ENCODE measurements at places on chromosomes 6 and 20.
A peak's percentile ranks its signal among the peaks of the same experiment; 100 is the strongest.

DNA sequence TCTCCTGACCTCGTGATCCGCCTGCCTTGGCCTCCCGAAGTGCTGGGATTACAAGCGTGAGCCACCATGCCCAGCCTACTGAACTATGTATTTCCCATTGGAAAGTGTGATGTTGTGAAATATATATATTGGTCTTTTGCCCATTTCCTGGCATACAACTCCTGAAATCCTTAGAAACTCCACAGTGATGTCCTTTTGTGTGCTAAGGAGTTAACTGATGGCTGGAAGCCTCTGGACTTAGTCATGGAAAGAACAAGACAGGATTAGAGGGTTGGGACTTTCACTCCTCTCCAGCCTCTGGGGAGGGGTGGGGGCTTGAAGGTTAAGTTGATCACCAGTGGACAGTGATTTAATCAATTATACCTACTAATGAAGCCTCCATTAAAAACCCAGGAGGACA, 7.1 kb downstream of the PANK2 start:
- DNase-seq: peak; percentile 36

- DNase-seq: peak; percentile 31
Observed at GRCh38 chr20:11716239-11716944, 201.3 kb upstream of the BTBD3 start.

GRCh38 chr6:6771224-6771945, 182.9 kb downstream of the LY86 start:
- no peak for DNase-seq

GRCh38 chr6:159056899-159057298, 12.1 kb upstream of the TAGAP start:
- no peak for DNase-seq

GRCh38 chr6:157586476-157587126, 205.6 kb downstream of the ZDHHC14 start:
- DNase-seq: no peak

GRCh38 chr20:62825986-62826645, 9.3 kb downstream of the COL9A3 start:
- no peak for DNase-seq

DNA sequence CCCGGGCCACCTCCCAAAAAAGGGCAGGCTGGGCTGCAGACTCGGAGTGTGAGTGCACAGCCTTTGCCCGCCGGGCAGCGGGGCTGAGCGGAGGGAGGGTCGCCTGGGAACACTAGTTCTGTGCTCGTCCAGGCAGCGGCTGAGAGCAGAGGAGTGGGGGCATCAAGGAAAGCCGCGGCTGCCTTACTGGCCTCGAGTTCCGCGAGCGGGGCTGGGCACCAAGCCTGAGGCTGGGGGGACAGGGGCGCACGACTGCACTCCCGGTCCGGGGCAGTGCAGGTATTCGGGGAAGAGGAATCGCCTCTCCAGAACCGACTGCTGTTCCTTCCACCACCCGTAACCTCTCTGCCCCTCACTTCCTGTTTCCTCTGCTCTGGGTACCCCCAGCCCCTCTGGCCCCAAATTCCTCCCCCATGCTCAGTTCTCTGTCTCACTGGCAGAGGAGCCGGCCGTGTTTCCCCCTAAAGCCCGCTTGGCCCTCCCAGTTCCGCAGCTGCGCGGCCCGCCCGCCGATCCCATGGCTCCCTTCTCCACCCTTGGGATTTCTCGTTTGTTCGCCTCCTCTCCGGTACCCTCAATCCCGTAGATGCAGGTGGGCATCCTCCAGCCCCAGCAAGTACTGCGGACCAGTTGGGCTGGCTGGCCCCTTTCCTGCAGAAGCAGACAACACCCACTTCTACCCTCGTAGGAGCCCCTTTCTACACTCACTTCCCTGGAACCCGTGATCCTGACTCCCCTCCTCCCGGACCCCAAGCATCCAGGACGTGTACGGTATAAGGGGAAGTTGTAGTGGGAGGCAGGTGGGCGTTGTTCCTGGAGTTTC, 5.1 kb downstream of the RING1 start:
- peak; percentile 16 for DNase-seq

DNA sequence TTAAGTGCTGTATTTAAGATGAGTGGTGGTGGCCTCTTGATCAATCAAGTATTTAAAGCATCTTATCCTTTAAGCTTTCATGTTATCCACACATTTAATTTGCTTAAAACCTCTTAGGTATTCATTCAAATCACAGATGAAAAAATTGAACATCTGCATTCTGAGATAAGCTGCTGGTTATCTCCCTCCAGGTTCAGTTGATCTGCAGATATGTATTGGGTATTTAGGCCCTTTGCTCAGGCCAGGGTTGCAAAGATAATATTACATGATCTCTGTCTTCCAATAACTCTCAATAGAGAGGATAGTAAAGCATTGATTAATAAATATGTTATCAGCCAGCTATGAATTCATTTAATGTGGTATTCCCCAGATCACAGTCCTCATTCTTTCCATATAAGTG, 45.9 kb downstream of the RPS12 start:
- no peak for DNase-seq

DNA sequence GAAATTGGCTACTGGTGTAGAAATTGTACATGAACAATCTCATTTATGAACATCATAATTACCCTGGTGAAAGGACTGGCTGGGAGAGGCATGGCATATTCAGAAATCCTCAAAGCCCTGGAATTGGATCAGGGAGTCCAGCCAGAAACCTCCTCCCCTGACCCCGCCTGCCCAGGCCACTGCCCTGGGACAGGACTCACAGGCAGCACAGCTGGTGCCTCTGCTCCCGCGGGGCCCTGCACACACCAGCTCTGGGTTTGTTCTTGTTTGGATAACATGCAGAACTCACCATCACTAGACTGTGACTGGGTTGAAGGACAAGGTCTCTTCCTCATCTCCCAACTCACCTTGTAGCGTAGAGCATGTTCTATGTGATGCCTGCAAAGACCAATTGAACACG, 56.2 kb downstream of the AGPAT4 start:
- DNase-seq: no peak

DNA sequence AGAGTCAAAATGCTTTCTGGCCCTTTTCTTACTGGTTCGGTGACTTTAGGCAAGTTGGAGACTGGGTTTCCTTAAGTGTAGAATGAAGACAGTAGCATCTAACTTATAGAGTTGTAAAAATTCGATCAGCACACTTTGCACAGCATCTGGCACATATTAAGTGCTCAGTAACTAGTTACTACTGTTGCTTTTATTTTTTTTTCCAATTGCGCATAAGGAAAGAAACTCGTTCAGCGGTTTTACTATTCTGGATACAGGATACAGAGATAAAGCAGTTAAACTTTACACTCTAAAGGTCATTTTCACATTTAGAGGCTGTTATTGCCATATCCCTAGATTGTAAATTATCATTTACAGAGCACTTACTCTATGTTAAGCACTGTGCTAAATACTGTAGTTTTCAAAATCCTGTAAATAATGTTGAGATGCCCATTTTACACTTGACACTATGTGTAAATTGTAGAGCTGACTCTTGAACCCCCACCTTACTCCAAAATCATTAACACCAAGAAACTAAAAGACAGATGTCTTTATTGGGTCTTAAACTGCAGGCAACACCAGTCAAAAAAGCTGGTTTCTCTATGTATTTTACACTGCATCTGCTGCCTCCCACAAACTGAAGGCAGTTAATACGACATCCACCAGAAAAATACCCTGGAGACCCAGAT, 886 bp downstream of the ROMO1 start:
- no peak for DNase-seq

GRCh38 chr20:40678286-40678875, 10.7 kb downstream of the MAFB start:
- DNase-seq: no peak

- no peak for DNase-seq
Observed at GRCh38 chr6:8137529-8137939, 35.2 kb upstream of the EEF1E1 start.

- DNase-seq: no peak
Observed at GRCh38 chr6:150004101-150004782, 21.1 kb downstream of the RAET1L start.

GRCh38 chr20:50821257-50821921, 26.5 kb downstream of the BCAS4 start:
- DNase-seq: no peak

DNA sequence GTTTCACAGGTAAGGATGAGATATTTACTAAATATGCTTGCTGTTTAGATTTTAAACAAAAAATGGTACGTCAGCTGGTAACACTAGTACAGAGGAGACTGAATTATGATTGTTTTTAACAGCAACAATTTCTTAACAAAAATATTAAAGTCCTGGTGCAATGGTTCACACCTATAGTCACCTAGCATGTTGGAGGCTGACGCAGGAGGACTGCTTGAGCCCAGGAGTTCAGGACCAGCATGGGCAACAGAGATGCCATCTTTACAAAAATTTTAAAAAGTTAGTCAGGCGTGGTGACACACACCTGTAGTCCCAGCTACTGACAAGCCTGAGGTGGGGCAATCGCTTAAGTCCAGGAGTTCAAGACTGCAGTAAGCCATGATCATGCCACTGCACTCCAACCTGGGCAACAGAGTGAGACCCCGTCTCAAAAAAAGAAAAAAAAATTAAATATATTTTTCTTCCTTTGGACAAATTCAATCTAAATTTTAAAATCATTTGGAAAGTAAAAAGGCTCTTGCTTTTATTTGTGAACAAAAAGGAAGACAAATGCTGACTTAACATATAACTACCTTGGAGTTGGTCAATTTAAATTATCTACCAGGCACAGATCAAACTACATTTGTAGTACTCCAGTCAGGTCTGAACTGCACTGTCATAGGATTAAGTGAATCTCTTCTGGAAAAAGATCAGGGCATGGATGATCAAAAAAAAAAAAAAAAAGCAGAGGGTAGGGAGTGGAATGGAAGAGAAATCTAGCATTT, 38.2 kb upstream of the RUNX2 start:
- no peak for DNase-seq

GRCh38 chr6:86937219-86938079, at the start of gene HTR1E:
TSS of gene HTR1E (plus strand) at chr6:86937528. CDS start at chr6:87015335, 77,807 bp downstream.
- DNase-seq: peak; percentile 19

- peak; percentile 86 for DNase-seq
Observed at GRCh38 chr6:35583893-35584688, 71.4 kb upstream of the TULP1 start.

DNA sequence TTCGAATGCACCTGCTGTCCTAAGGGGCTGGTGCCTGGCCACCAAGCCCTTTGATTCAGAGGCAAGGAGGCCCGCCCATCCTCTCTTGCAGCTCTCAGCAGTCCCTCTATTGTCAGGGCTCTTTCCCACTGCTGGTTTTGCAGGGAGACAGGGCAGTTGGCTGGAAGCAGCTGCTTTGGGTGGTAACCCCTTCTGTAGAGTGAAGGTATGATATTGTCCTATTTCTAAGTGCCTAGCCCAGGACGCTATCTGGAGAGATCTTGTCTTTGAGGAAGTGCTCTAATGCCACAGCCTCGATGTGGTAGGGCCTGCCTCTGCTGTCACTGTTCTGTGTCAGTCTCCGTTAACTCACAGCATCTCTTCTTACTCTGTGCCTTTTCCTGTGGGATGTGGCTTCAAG, 5.6 kb downstream of the PLCG1 start:
- no peak for DNase-seq

GRCh38 chr6:108946695-108947094, 98.5 kb downstream of the ARMC2 start:
- peak; percentile 57 for DNase-seq

- no peak for DNase-seq
Observed at GRCh38 chr6:2797564-2798031, 32.4 kb downstream of the WRNIP1 start.

- no peak for DNase-seq
Observed at GRCh38 chr6:70636596-70636995, 31.1 kb upstream of the SMAP1 start.

DNA sequence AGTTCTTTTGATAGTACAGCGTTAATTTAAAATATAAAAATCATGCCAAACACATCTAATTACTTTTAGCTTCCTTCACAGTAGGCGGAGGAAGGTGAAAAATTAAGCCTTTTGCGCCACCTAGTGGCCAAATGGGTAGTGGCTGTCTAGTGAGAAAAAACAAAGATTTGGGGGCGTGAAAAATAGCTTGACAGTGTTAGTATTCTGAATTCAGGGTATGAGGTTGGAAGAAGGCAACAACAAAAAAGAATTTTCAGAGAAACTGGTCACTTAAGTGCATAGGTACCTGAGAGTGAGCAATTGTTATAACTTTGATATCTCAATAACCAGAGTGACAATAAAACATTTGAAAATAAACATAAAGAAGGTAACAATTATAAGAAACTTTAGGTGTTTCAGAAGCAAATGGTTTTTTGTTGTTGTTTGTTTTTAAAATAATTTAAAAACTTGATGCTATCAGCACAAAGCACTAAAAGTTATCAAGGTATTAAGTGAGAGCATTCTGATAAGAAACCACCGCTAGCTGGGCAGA, 14.3 kb downstream of the PSMB9 start:
- DNase-seq: peak; percentile 82

GRCh38 chr6:50836231-50836630, 17.6 kb downstream of the TFAP2B start:
- no peak for DNase-seq

DNA sequence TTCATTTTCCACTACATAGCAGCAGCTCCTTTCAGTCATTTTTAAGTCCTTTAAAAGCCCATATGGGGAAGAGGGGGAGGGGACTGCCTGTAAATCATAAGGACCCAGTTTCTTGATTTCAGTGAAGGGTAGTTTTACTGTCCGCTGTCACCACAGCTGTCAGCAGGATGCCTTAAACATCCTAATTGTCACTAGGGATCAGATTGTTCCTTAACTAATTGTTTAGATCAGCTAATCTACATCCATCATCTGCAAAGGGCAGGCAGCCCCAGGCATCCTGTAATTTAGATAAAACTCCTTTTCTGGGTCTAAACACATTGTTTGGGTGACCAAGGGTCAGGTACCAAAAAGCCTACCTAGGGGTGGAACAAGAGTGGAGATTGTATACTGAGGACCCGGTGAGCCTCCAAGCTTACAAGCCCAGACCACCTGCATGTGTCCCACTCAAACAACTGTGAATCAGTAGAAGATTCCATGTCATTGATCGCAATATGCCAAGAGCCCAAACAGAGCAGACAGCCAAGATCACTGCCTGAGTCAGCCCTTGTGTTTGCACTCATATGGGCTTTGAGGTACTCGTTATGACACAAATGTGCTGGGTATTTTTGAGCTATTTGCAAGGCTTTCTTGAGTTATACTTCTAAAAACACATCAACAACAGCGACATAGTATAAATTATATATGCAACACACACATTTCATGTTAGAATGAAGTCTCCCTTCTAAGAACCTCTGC, 198.7 kb upstream of the CEP162 start:
- DNase-seq: no peak

DNA sequence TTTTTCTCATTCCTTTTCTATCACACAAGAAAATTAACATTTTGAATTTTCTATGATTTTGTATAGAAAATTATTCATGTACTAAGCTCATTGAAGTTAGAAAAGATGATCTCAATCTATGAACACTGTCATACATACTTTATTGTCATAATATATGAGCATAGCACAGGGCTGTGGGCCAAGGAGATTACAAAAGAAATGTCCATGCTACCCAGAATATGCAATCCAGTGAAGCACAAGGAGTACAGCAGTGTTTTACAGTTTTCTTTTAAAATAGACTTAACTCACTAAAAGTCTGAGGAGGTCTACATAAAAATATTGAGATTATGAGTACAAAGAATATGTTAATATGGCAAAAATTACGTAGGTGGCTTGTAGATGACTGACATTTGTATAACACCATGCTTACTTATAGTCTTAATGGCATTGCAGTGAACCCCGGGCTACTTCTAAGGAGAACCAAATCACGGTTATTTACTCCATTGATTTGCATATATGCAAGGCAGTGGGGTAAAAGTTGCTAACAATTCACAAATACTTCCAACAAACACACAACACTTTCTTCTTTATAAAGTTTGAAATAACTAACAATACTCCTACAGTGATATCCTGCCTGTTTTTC, 257.1 kb downstream of the BCKDHB start:
- DNase-seq: peak; percentile 38

GRCh38 chr6:47091886-47092668, 49.9 kb upstream of the ADGRF1 start:
- no peak for DNase-seq
